ENCODE measurements at places on chromosomes 5 and 9.

- H3K36me3 ChIP-seq, result no peaks in the 10 kb centered on the region
- no peaks in the 10 kb centered on the region for H3K4me1 ChIP-seq
- H3K4me3 ChIP-seq, result no peak overlapping the region
- H3K27ac ChIP-seq, result no peak overlapping the region
These were observed 101.5 kb upstream of the ZNF608 start for GRCh38 chr5:124847907-124848306.

DNA sequence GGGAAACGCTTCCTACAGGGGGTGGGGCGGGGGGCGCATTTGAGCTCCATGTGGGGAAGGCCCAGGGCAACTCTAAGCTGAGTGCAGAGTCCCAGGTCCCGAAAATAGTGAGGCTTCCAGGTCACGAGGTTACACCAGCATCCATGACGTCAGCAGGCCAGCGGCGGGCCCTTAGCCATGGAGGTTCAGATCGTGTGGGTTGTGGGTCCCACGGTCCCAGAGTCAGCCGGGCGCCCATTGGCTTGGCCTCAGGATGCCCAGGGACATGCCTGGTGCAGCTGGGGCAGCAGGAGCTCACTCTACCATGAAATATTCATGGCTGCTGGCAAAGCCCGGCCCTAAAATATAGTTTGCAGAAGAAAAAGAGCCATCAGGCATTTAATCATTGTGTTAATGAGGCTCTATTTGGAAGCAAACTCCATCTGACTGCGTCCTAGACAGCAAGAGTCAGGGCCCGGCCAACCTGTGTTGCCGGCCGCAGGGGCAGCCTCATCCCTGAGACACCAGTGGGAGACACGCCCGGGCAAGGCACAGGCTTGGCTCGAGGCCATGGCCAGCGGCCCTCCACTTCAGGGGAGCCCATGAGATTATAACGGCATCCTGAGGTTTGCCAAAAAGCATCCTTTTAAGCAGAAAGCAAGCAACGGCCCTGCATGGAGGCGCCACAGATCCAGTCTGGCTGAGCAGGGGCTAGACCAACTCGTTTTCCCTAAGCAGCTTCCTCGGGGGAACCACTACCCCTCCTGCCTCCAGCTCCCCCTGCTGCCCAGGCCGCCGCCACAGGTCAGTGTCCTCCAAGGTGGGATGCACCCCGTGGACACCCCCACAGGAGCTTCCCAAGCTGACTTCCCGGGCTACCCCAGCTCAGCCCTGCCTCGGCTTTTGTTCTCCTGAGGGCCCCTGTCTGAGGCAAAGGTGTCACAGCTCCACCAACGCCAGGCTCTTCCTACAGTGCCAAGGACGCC is 108.9 kb upstream of the PPP1R26 start:
- H3K27me3 ChIP-seq, result no peaks in the 10 kb centered on the region
- no peaks in the 10 kb centered on the region for H3K4me1 ChIP-seq
- no peaks in the 10 kb centered on the region for H3K36me3 ChIP-seq
- no peak overlapping the region for H3K27ac ChIP-seq
- no peak for DNase-seq
- no peak overlapping the region for H3K4me3 ChIP-seq

- H3K4me1 ChIP-seq, result no peaks in the 10 kb centered on the region
- H3K27ac ChIP-seq, result no peak overlapping the region
- H3K4me3 ChIP-seq, result no peak overlapping the region
- no peak for DNase-seq
- H3K36me3 ChIP-seq, result no peaks in the 10 kb centered on the region
- peaks cover 9% of the 10 kb centered on the region for H3K27me3 ChIP-seq
These were observed 16.8 kb downstream of the FIBCD1 start for GRCh38 chr9:130921989-130922892.

- no peak overlapping the region for H3K4me3 ChIP-seq
- H3K27ac ChIP-seq, result no peak overlapping the region
- no peaks in the 10 kb centered on the region for H3K27me3 ChIP-seq
- no peak for DNase-seq
- no peaks in the 10 kb centered on the region for H3K4me1 ChIP-seq
These were observed 231.3 kb upstream of the SLC30A5 start for GRCh38 chr5:68862560-68862959.

GRCh38 chr9:71758785-71759184 is 9.5 kb downstream of the CEMIP2 start:
- H3K27me3 ChIP-seq, result no peaks in the 10 kb centered on the region
- H3K4me3 ChIP-seq, result no peak overlapping the region
- no peak for DNase-seq
- H3K27ac ChIP-seq, result no peak overlapping the region
- no peaks in the 10 kb centered on the region for H3K36me3 ChIP-seq

- no peak overlapping the region for H3K27ac ChIP-seq
- no peak overlapping the region for H3K4me3 ChIP-seq
- no peaks in the 10 kb centered on the region for H3K27me3 ChIP-seq
- no peak for DNase-seq
These were observed 9.1 kb upstream of the IRF1 start for GRCh38 chr5:132499440-132500243.

- H3K27ac ChIP-seq, result no peak overlapping the region
- H3K4me3 ChIP-seq, result no peak overlapping the region
- DNase-seq, result no peak
- H3K36me3 ChIP-seq, result no peaks in the 10 kb centered on the region
These were observed 14.7 kb downstream of the KIAA1958 start for GRCh38 chr9:112501287-112501686.

DNA sequence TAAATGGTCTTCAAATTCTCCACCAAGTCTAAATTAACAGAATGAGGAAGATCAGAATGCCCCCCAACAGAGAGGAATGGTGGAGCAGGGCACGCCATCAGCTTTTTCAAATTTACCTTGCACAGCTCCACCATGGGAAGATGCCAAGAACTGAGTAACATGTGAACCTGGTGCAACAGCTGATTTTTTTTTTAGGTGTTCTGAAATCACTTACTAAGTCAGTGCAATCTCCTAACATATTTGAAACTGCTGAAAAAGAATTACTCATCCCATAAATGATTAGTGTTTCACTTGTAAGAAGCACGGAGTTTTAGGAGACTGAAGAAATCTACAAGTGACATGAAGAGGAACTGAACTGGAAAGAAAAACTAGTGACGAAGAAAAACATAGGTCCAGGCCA is 5.1 kb downstream of the TMEM245 start:
- H3K4me3 ChIP-seq, result no peak overlapping the region
- no peak overlapping the region for H3K27ac ChIP-seq
- H3K27me3 ChIP-seq, result no peaks in the 10 kb centered on the region
- H3K4me1 ChIP-seq, result peaks cover 33% of the 10 kb centered on the region

- DNase-seq, result peak; percentile 71
- H3K4me3 ChIP-seq, result peak within 1 kb of the TSS; percentile 47
- peaks cover 22% of the 10 kb centered on the region for H3K27me3 ChIP-seq
- H3K4me1 ChIP-seq, result peaks cover 29% of the 10 kb centered on the region
These were observed at the start of gene TTF1 for GRCh38 chr9:132406554-132407122. TTF1 (minus strand) TSS chr9:132406840; CDS start chr9:132402821, 4,019 bp downstream.

DNA sequence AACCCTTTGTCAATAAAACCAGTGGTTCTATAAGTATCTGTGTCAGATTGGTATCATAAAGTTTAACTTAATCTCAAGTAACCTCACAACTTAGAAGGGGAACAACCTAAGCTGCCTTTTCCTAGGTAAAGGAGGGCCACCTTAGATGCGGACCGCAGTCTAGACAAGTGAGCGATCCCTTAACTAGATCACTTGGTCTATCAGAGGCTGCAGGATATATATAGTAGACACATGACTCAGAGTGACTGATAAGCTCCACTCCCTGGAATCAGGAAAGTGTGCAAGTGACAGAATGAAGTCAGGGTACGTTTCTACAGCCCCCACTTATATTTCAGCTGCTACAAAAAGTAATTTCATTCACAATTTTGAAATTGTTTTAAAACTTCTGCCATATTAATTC is 7.4 kb downstream of the REEP5 start:
- no peaks in the 10 kb centered on the region for H3K27me3 ChIP-seq
- peaks cover 88% of the 10 kb centered on the region for H3K36me3 ChIP-seq
- peaks cover 24% of the 10 kb centered on the region for H3K4me1 ChIP-seq
- no peak overlapping the region for H3K4me3 ChIP-seq
- H3K27ac ChIP-seq, result no peak overlapping the region
